ENCODE measurements at places on chromosomes 12 and 14.

- DNase-seq: no peak
Observed at GRCh38 chr12:117552971-117553370, 191.5 kb upstream of the NOS1 start.

DNA sequence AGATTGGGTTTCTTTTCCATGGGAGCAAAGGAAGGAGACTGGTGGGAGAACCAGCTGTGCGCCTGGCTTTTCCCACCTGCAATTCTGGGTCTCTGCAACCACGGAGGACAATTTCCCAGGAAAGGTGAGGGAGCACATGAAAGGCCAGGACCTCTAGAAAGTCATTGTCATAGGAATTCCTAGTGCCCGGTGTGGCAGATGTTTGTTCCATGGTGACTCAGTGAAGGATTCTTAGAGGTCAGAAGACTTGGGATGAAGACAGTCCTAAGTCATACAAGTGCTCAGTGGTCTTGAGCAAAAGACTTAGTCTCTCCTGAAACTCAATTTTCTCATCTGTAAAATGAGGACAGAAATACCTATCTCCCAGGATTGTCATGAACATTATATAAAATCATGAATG lies 51.3 kb downstream of the KCNA5 start:
- no peak for DNase-seq

GRCh38 chr12:116707751-116708150 lies 30.1 kb downstream of the SPRING1 start:
- DNase-seq: no peak

DNA sequence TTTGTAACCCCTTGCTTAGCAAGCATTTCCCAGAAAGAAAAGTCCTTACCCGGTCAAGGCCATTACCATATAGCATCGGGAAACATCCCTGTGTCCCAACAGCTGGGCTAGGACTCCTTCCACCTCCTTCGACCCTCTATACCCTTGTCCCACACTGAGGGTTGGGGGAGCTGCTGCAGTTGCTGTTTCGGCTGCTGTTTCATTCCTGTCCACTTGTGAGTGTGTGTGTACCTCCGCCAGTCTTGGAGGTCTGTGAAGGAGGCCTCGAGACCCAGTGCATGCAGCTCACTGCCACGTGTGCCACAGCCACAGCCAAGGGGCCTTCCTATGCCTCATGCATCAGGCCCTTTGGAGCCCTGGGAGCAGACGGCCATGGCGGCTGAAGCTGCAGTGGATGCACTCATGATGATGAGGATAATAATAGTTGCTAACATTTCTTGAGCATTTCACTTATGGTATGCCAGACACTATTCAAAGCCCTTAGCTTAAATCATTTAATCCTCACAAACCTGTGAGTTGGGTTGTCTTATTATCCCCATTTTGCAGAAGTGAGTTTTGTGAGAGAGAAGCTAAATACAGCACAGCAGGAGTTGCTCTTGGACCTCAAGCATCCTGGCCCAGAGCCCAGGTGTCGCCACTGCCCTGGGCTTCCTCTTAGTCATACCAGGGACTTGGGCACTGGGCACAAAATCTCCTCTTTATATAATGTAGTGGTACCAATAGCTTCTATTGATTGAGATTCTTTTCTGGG lies 156.5 kb downstream of the PRKCH start:
- no peak for DNase-seq

GRCh38 chr12:104985206-104985605 lies 910 bp upstream of the NOPCHAP1 start:
- no peak for DNase-seq

DNA sequence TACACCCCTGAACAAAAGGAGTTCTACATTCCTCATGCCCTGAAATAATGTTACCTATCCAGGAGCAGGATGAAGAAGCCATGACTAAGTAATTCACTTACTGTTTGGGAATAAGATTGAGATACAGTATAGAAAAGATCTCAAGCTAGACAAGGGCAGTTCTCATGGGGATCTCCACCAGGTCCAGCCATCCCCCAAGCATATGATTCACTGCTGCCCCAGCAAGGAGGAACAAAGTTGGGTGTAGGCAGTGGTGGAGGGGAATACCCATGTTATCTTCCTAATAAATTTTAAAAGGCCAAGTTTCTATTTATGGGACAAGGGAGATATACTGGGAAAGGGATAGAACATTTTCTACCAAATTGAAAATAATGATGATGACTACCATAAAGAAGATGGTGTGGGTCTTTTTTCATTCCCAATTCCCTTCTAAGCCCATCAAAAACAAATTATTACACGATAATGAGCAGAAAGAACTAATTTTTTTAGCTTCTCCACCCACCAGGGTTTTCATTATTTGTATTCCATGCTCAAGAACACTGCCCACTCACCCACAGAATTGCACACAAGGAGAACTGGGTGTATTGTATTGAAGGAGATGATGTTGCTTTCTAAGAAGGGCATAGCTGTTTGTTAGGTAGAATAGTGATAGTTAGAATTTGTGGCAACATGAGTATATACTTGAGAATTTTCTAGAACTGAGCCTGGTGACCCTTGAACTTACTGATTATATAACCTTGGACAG lies 204.6 kb downstream of the BTG1 start:
- no peak for DNase-seq

DNA sequence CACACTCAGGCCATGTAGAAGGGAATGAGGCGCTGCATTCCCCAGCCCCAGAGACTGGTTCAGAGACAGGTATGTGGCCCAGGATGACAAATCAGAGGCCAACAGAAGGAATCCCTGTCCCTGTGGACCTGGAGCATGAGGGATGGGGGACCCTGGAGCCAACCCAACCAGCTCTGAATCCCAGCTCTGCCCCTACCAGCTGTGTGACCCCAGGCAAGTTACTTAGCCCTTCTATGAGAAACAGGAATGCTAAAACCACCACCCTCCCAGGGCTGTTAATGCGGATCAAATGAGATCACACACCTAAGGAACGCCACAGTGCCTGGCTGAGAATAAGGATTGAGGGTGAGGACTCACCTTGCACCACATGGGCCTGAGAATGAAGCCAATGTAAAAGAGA lies 15.6 kb downstream of the ITPK1 start:
- DNase-seq: no peak

DNA sequence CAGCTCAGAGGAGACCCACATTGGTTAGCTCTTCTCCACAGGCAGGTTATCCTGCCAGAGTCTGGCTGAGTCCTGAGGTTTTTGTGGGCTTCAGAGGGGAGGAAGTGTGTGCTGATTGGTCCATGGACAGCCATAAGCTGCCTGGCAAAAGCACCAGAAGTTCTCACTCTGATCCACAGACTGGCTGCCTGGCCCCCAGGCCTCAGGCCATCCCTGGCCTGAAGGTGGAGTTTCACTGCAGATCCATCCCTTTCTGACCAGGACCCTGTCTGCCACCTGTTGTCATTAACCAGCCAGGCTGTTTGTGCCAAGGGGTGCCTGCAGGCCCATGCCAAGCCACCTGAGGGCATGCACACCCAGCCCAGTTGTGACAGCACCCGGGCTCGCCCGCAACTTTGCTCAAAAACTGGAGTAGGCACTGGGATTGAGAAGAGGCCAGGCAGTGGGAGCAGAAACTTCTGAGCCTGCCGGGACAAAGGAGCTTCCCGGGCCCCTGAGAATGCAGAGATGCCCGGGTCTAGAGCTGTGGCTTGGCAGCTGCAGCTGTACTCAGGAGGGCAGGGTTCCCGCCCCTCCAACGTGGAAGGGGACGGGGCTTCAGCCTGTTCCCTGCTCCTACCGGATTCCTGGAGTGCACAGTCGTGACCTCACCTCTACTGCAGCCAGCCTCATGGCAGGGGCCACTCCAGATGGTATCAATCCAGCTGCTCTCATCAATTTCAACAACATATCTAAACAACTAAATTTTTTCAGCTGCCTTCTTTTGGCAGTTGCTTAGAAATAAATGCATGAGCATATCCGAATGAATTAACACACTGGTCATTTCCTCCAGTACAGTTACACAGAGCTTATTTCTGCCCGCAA lies 1277.3 kb downstream of the SLC16A7 start:
- no peak for DNase-seq

DNA sequence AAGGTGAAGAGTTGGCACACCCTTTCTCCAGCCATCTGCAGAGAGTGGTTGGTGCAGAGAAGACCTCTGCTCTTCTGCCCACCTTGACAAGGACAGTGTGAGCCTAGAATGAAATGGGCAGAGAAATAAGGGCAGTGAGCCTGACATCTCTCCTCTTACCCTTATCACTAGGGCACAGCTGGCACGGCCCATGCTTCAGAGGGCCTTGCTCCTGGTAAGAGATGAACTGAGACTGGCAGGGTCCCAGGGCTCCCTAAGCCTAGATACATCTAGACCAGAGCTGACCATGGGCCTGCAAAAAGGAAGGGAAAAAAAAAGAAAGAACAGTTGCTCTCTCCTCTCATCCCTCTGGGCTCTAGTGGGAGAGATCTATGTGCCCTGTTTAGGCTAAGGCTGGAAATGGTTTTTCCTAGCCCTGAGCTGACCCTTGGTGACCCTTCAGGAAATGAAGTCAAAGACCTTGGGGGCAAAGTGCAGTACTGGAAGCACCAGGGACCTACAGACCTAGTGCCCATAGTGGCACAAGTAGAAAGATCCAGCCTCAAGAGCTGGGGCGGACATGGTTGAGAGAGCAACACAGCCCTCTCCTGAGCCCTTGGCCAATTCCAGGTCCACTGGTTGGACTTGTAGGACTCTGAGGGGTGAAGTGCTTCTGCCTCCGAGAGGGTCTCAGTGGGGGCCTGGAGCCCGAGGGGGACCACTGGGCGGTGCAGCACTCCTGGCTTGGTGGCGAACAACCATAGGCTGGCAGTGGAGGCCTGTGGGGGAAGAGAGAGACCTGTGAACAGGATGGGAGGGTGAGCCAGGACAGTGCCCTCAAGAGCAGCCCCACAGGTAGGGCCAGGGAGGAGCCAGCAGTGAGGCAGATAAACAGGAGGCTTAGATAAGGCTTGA lies 22.0 kb downstream of the PRPF40B start:
- DNase-seq: no peak

GRCh38 chr12:104569346-104570173 lies 112.8 kb downstream of the CHST11 start:
- no peak for DNase-seq

DNA sequence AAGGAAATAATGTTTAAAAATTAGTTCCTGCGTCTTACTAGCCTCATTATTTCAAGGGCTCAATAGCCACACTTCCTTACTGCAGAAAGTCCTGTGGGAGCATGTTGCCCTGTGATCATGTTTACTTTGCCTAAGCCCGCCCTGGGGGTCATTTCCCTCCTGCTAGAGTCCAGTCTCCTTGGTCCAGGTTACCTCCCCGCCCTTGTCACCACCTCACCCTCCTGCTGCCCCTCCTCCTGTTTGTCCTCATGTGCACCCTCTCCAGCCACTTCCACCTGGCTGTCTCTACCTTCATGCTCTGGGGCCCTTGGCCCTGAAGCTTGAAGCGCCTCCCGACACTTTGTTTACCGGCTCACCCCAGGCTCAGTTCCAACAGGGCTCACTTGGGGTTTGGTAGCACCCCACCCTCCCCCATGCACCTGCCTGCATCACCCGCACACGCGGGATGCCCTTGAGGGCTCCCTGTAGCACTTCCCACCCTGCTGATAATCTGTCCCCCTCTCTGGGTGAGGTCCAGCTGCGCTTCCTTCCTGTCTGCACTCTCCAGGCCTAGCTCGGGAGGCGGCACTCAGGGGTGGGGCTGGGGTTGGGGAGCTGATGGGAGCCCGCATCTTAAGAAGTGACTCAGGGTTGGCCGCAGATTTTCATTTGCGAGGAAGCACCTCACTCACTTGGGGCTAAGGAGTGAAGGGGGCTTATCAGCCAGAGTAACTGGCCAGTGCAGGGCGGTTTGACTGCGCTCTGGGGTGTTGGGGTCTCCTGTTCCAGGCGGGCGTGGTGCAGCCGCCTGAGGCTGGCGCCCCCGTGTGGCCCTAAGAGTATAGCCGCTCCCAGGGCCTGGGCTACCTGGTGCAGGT lies 40.1 kb downstream of the SMIM41 start:
- DNase-seq: no peak

DNA sequence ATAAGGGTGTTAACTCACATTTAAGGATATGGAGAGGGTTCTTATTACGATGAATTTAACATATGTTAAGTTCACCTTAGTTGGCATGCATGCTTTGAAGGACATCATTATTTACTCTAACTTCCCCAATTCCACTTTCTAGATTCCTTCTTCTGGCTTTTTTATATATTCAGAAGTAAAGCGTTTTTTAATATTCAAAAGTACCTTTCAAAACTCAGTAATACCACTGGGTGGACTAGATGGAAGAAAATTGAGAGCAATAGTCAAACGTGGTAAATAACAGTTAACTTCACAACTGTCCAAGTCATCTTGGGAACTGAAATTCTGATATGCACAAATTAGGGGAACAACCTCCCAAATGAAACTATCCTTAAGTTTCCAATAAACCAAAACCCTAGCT lies 9.1 kb downstream of the SINHCAF start:
- no peak for DNase-seq

DNA sequence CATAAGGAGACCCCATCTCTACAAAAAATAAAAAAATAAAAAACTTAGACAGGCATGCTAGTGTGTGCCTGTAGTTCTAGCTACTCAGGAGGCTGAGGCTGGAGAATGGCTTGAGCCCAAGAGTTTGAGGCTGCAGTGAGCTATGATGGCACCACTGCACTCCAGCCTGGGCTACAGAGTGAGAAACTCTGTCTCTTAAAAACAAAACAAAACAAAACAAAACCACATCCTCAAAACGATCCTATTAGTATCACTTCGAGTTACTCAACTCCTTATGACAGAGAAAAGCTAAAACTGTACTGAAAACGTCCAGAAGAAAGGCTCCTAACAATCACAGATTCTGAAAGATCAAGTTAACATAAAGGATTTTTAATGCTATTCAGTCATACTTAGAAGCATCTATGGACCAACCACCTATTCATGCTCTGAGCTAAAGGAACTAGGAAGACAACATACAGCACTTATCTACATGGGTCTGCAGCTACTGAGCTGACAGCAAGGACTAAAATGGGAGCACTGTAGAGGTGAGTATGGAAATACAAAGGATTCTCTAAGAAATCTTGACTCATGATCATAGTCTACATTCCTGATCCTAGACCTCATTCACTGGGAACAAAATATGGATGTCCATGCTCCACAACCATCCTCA lies 75.3 kb upstream of the DUSP6 start:
- no peak for DNase-seq

- no peak for DNase-seq
Observed at GRCh38 chr14:99672506-99673304, 11.4 kb upstream of the CYP46A1 start.

DNA sequence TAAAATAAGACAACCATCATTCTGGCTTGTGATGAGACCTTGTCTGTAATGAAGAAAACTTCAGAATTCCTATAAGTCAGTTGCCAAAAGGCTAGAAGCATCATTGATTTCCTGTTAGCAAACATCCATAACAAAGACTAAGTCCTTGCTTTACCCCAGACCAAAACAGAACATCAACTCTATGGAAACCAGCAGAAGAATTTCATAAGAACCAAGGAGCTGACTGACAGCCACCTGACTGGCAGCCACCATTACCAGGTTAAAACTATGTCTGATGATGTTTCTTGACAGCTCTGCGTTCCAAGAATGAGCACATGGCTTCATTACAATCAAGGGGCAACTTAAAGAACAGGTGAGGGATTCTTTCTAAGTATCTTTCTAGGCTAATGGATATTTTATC lies 29.3 kb downstream of the HECTD4 start:
- no peak for DNase-seq
